ENCODE measurements at places on chromosomes 5 and 9.

GRCh38 chr5:64364426-64364825 is 141.4 kb upstream of the RGS7BP start:
- no peak for DNase-seq

DNA sequence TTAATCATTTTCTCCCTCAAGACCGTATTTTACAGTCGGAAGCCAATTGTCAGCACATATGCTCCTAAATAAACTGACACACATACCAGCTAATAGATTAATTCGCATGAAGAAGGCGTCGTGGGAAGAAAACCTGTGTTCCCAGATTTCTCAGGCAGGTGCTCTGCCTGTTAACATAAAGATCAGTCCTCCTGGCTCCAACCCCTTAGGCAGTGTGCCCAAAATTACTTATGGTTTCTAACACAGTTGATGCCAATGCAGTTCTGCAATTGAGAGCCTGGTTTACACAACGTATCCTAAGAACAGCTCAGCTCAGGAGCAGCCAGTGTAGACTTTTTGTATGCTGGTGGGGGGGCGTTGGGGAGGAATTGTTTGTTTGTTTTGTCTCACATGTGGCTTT is 208.3 kb downstream of the ENC1 start:
- DNase-seq, result no peak

DNA sequence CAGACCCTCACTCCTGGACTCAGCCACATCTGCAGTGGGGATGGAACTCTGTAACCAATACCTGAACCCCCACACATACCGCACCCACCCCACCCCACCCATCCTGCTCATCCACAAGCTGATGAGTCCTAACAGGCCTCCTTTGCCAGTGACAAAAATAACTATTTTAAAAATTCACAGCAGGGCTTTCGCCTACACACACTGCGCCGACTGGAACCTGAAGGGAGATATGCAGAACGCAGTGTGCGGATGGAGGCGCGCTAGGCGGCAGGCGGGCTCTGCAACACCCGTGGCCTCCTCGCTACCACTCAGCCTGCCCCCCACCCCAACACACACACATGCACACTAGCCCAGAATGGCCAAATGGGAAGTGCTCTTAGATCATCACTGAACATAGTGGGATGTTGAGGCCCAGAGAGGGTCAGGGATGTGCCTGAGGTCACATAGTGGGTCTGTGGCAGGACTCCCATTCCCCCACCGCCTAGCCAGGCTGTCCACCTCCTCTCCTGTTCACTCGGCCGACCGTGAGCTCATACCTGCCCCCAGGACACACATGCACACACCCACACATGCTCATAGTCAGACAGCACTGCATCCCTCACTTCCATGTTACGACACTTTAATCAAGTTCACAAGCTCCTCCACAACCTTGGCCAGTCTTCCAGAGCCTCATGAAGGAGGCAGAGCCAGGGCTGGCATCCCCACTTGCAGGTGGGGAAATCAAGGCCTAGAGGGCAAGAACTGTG is 6.3 kb upstream of the CAMK2A start:
- DNase-seq, result no peak

- DNase-seq, result no peak
These were observed at the start of gene ACSL6 for GRCh38 chr5:132011622-132012343. TSS of gene ACSL6 (minus strand) at chr5:132011658. CDS start at chr5:132011553, 105 bp downstream.

GRCh38 chr5:165425594-165425993 is 1920.2 kb downstream of the MAT2B start:
- no peak for DNase-seq

GRCh38 chr5:115050866-115051265 is 118.8 kb downstream of the TRIM36 start:
- no peak for DNase-seq

DNA sequence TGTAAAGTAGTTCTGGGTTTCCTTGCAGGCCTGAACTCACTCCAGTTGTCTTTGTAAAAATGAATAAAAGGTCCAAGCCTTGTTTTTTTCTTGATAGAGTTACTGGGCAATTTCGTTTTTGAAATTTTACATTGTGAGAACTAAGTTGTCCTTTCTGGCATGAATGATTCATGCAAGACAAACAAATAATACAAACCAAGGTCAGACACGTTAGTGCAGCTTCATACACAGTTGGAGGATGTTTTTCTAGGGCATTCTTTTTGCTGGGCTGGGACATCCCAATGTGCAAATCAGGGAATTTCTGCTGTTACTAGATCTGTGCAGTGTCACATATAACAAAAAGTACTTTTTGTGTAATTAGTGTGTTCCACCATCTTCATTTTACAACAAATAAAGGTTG is 96.0 kb downstream of the MEGF10 start:
- no peak for DNase-seq

- DNase-seq, result no peak
These were observed 3.4 kb downstream of the CDKN2B-AS1 start for GRCh38 chr9:21998026-21998425.

DNA sequence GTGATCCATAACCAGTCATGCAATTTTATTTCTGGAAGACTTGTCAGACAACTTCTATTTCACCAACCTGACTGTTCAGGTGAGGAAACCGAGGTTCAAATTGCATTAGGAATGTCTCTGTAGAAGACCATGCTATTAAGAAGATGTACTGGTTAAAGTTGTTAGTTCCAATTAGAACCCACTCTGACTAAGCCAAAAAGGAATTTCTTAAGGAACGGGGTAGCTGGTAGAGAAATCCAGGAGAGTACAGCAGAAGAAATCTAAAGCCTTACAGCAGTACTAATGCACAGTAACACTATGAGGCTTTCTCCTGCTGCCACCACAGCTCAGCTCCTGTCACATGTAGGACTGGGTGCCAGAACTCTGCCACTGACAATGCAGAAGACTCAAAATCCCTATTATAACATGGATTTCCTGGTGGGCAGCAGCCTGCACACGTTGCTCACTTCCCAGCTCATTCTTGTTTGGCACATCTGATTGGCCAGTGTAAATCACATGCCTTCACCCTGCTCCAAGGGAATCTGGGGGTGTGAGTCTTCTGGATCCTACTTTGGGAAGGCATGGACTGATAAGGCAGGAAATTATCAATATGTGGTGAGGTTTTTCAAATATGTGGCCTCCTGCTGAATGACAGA is 37.1 kb downstream of the CAST start:
- DNase-seq, result no peak

GRCh38 chr5:40106847-40107246 is 572.9 kb upstream of the PTGER4 start:
- DNase-seq, result no peak

- DNase-seq, result no peak
These were observed 39.0 kb upstream of the CLPTM1L start for GRCh38 chr5:1383886-1384401.

GRCh38 chr5:24644761-24645160 is at the start of gene CDH10:
TSS of gene CDH10 (minus strand) at chr5:24644978. CDS start at chr5:24593490, 51,488 bp downstream.
- no peak for DNase-seq

- DNase-seq, result no peak
These were observed 9.8 kb downstream of the NTNG2 start for GRCh38 chr9:132171702-132172101.

- no peak for DNase-seq
These were observed 128.8 kb downstream of the FBN2 start for GRCh38 chr5:128409166-128409800.

- no peak for DNase-seq
These were observed 459 bp upstream of the ERAP2 start for GRCh38 chr5:96875791-96876291.

GRCh38 chr5:4570047-4570995 is 569.8 kb upstream of the ADAMTS16 start:
- DNase-seq, result no peak

- no peak for DNase-seq
These were observed 2.5 kb upstream of the ST6GALNAC4 start for GRCh38 chr9:127919253-127919815.

GRCh38 chr9:16615451-16615850 is 255.0 kb downstream of the BNC2 start:
- no peak for DNase-seq

- DNase-seq, result no peak
These were observed 339.1 kb downstream of the RFX3 start for GRCh38 chr9:3186751-3187150.

DNA sequence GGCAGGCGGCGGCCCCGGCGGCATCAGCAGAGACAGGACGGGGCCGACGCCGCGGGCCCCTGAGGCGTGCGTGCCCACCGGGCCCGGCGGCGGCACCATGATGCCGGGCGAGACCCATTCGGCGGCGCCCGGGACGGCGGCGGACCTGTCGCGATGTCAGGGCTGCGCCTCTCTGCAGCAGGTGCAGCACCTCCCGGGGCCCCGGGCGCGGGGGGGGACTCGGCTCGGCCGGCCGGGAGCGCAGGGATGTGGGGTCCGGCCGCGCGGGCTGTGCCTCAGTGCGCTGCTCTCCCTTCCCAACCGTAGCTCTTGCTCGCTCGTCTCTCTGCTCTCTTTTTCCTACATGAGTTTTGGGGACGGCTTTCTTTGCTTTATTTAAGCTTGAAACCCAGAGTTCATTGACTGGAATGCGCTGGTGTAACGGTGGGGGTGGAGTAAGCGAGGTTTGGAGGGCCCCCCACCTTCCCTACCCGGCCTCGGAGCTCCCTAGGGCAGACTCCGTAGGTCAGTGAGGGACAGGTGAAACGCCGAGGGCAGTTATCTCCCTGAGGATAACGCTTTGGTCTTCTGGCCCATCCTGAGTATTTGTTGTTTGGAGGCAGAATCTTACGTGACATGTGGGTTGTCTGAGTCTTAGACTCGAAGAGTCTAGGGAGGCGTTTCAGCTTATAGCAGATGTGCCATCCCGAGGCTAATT is 490 bp downstream of the ICE1 start:
- DNase-seq, result no peak

- no peak for DNase-seq
These were observed 56.5 kb downstream of the CAST start for GRCh38 chr5:96718635-96719077.

- no peak for DNase-seq
These were observed 277.3 kb downstream of the CDH9 start for GRCh38 chr5:26761045-26761444.

- no peak for DNase-seq
These were observed 18.6 kb downstream of the SLC6A7 start for GRCh38 chr5:150208187-150209098.

GRCh38 chr5:88092958-88093605 is 175.6 kb downstream of the TMEM161B start:
- DNase-seq, result no peak

GRCh38 chr5:90899014-90899604 is 340.5 kb downstream of the ADGRV1 start:
- no peak for DNase-seq

DNA sequence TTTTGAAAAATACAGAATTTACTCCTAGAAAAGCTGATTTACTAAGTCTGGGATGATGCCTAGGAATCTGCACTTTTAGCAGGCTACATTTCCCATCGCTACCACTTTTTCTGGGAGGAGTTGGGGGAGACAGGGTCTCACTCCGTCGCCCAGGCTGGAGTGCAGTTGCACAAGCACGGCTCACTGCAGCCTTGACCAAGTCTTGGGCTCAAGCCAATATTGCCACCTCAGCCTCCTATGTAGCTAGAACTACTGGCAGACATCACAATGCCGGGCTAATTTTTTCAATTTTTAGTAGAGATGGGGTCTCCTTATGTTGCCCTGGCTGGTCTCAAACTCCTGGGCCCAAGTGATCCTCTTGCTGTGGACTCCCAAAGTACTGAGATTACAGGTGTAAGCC is 85.9 kb downstream of the NR6A1 start:
- no peak for DNase-seq

- DNase-seq, result no peak
These were observed 1.7 kb downstream of the MBLAC2 start for GRCh38 chr5:90472783-90473395.

GRCh38 chr5:34011536-34011935 is 3.7 kb upstream of the AMACR start:
- no peak for DNase-seq

- DNase-seq, result no peak
These were observed 1571.3 kb downstream of the MAT2B start for GRCh38 chr5:165076686-165077085.

GRCh38 chr5:103793595-103794182 is 231.1 kb upstream of the NUDT12 start:
- no peak for DNase-seq

GRCh38 chr5:172692981-172693380 is 51.9 kb downstream of the NEURL1B start:
- DNase-seq, result no peak

GRCh38 chr5:67530609-67531255 is 334.1 kb upstream of the CD180 start:
- no peak for DNase-seq

- DNase-seq, result no peak
These were observed 62.6 kb downstream of the IL31RA start for GRCh38 chr5:55913466-55914413.

DNA sequence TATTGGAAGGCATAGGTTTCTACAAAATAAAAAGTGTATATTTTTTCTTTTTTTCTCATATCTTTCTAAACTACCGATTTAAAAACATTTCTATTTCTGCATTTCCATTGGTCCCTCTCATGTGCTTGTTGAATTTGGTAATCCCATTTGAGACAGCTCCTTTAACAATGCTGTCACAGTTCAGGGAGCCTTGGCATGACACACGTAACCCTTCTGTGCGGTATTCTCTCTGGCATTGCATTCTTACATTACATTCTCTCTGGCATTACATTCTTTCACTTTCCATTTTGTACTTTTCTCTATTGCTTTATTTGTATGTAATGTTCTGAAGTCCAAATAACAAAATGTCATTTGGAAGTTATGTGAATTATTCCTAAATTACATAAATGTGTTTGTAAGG is 150.7 kb upstream of the RASGRF2 start:
- no peak for DNase-seq

DNA sequence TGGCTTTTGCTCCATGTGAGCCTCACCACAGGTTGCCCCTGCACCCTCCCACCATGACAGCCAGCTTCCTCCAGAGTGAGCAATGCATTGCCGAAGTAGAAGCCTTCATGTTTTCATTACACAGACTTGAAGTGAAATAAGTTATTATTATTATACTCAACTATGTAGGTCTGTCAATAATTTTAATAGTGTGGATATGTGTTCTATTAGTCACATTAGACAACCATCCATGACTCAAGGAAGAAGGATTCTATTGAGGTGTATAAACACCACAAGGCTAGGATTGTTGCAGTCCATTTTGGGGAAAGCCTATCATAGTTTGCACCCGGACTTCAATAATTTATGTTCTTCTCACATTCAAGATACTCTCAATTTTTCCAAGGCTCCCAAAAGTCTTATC is 369.5 kb downstream of the TAF11L14 start:
- DNase-seq, result no peak

- no peak for DNase-seq
These were observed 75.4 kb downstream of the TEX10 start for GRCh38 chr9:100277166-100277979.

- DNase-seq, result no peak
These were observed 8.4 kb downstream of the SREK1IP1 start for GRCh38 chr5:64759960-64760660.

DNA sequence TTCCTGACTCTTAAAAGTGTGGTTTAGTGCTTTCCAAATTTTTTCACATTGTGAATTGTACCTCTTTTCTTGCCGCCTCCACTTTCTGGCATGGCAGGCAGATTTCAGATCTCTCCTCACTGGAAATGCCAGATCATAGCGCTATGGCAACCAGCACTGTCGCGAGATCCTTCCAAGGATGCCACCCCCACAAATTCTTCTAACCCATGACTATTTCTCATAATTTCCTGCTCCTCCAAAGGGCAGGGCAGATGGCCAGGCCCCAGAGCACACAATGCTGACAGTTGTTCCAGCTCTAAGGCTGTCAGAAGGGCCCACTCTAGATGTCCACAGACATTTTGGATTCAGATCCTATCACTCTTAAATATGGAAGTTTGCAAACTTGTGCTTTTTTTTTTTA is 446.2 kb upstream of the RIOK2 start:
- no peak for DNase-seq

- DNase-seq, result no peak
These were observed 26.9 kb downstream of the RASEF start for GRCh38 chr9:83036043-83036442.

Data from activated CD4-positive, CD25-positive, alpha-beta regulatory T cell (primary cell).